HL-60 (cell line): ENCODE measurements at places on chromosomes 4 and X.

- no peak for DNase-seq
These were observed 9.9 kb downstream of the OGT start for GRCh38 chrX:71542825-71543224.

- DNase-seq = no peak
These were observed 83.7 kb downstream of the FREM3 start for GRCh38 chr4:143616771-143617170.

DNA sequence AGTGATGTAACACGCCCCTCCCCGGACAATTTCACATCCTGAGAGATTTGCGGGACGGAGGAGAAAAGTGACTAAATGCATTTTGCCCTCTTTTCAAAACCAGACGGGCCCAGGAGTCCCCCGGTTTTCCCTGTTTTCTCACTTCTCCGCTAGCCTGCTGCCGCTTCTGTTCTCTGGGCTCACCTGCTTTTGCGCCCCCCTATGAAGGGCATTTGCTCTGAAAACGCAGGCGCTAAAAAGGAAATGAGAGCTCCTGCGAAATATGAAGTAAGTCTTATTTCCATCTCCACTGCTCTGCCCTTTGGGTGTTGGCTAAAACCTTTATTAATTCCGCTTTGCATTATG, 613 bp upstream of the TMEM47 start:
- no peak for DNase-seq

- DNase-seq = peak; percentile 21
These were observed 23.0 kb upstream of the PGM2 start for GRCh38 chr4:37803348-37803973.

GRCh38 chr4:124890522-124890921, 178.0 kb upstream of the ANKRD50 start:
- DNase-seq = no peak

- no peak for DNase-seq
These were observed 199.9 kb downstream of the PCDH7 start for GRCh38 chr4:30920043-30920442.

DNA sequence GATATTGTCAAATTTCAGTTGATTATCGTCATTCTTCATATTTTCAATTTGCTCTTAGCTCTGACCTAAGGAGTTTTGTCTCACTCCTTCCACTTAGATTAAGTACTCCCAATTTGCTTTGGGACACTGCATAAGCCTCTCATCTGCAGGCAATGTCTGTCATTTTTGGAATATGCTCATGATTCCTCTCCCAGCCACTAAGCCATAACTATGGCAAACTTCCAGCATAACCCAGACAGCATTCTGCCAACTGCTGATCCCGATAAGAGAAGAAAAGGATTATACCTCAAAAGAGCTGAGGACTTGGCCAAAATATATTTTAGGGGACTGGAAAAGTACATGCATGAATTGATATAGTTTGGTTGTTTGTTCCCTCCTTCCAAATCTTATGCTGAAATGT, 444.4 kb downstream of the GABRG1 start:
- DNase-seq = no peak

DNA sequence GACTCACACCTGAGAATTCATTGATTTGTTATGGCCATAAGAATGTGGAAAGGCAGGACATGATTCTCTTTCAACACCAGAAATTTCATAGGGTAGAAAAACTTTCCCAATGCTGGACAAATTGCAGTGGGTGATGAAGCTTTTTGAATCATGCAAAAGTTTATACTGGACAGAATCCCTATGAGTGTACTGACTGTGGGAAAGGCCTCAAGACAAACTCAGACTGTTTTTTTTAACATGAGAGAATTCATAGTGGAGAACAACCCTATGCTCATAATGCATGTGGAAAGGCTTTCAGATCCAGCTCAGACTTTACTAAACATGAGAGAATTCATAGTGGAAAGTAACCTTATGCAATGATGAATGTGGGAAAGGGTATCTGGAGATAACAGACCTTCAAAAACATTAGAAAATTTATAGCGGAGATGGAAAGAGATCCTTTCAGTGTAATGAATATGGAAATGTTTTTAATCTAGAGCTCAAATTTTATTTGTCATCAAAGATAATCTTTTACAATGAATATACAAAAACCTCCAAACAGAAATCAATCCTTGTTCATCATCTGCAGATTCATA, 36.2 kb upstream of the MAGED1 start:
- no peak for DNase-seq

DNA sequence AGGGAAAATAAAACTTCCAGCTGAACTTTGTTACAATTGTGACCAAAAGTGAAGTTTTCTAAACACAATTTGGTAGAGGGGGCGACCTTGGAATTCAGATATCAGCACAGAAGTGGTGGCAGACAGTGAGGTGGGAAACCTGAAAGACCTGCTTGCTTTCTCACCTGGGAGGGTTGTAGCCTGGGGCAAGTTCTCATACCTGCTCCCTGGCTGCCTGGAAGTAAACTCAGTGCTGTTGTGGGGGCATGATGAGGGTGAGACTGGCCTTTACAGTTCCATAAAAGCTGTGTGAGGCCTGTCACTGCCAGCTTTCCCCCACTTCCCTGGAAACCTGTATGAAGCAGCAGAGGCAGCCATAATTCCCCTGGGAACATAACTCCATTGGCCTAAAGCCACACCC, 1180.2 kb downstream of the FAM133A start:
- no peak for DNase-seq

DNA sequence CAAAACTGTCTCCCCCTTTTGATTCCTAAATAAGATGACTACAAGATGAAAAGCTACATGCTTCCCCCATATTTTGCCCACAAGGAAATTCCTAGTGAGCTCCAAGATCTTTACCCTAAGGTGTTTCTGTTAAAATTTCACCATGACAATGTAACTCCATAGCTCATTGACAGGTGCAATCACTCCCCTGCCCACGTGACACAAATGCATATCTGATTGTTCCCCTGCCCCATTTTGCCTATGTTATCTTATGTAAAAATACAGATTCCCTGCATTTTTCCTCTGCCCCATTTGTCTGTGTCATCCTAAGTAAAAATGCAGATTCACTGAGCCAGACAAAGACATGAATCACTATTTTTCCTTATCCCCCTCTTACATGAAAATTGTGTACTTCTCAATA, 66.7 kb downstream of the GPRASP3 start:
- DNase-seq = no peak

- DNase-seq = no peak
These were observed 101.2 kb upstream of the KIT start for GRCh38 chr4:54556587-54556986.

GRCh38 chr4:21476757-21477156, 471.8 kb downstream of the KCNIP4 start:
- DNase-seq = no peak

GRCh38 chrX:151776181-151776731, 41.7 kb downstream of the CNGA2 start:
- DNase-seq = no peak

GRCh38 chr4:83285055-83285407, 433 bp upstream of the COQ2 start:
- peak; percentile 88 for DNase-seq

GRCh38 chr4:91497892-91498291, 805.9 kb upstream of the GRID2 start:
- no peak for DNase-seq

DNA sequence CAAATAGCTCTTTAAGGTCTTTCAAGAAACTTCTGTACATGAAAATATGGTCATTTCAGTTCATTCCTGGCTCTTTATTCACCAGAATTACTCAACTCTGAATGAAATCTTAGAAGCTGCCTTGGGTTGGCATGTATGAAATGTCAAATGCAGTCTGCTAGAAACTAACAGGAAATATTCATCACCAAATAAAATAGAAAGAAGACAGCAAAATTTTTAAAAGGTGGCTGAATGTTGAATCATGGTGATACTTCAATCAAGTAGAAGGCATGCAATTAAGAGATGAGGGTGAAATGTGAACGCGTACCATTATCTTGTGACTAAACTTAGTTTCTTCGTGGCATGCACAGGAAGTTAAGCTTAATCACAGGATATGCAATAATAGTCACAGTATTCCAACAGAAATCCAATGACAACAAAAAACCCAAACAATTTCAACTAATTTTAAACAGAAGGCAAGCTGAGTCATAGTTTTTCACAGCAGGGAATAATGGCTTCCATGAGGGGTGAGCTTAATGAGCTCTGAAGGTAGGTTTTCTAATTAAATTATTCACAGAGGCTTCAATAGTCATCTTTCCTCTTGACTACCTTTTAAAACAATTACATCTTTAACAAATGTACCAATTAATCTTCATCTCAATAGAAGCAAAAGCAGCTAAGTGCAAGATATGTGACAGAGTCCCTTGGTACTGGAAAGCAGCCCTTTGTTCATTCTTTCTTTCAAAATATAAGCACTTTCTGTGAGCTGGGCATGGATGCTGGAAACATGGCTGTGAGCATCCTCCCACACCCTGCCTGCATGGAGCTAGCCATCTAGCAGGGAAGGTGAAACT, 44.5 kb downstream of the SCFD2 start:
- no peak for DNase-seq
